ENCODE measurements at places on chromosomes 5 and 9.

DNA sequence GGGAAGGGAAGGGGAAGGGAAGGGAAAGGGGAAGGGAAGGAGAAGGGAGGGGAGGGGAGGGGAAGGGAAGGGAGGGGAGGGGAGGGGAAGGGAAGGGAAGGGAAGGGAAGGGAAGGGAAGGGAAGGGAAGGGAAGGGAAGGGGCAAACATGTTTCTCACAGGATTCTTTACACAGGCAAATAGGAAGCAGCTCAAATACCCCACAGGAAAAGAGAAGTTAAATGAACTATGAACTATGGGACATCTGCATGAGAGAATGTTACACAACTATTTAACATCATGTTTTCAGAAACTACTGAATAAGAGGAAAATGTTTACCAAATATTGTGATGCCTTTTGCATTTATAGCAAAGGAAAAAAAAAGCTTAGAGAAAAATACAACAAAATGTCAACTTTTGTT lies 125.4 kb upstream of the SLC30A5 start:
- DNase-seq, result no peak

- DNase-seq, result no peak
These were observed 1.3 kb downstream of the GABBR2 start for GRCh38 chr9:98707166-98708102.

- DNase-seq, result no peak
These were observed 58.5 kb upstream of the CLINT1 start for GRCh38 chr5:157917491-157917890.

GRCh38 chr5:96733771-96734500 lies 71.8 kb downstream of the CAST start:
- DNase-seq, result no peak

DNA sequence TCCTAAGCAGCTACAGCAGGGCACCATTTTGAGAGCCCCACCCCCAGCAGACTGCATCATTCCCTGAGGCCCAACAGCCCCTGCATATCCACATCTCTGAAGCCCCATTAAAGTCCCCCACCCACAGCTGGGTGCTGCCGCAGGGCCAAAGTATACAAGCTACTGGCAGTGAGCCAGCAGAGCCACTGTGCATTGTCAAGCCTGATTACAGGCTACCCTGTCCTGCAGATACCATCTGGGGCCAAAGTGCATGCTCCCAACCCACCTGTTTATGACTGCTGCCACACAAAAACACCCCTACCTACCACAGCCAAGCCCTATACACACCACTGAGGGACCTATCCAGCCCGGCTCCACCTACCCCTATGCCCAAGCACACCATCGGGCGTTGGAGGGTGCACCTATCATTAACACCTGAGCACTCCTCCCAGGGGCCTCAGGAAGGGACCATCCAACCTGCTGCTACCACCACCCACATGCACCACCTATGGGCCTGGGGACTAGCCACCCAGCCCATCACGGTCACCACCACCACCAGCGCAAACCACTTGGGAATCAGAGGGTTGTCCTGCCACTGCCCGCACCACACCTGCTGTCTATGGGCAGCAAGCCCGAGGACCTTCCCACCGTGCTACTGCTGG lies 105.0 kb downstream of the PLPP1 start:
- no peak for DNase-seq

- no peak for DNase-seq
These were observed 764.1 kb upstream of the ARRDC3 start for GRCh38 chr5:92147266-92147665.

- no peak for DNase-seq
These were observed 28.7 kb downstream of the BICD2 start for GRCh38 chr9:92735636-92736562.

DNA sequence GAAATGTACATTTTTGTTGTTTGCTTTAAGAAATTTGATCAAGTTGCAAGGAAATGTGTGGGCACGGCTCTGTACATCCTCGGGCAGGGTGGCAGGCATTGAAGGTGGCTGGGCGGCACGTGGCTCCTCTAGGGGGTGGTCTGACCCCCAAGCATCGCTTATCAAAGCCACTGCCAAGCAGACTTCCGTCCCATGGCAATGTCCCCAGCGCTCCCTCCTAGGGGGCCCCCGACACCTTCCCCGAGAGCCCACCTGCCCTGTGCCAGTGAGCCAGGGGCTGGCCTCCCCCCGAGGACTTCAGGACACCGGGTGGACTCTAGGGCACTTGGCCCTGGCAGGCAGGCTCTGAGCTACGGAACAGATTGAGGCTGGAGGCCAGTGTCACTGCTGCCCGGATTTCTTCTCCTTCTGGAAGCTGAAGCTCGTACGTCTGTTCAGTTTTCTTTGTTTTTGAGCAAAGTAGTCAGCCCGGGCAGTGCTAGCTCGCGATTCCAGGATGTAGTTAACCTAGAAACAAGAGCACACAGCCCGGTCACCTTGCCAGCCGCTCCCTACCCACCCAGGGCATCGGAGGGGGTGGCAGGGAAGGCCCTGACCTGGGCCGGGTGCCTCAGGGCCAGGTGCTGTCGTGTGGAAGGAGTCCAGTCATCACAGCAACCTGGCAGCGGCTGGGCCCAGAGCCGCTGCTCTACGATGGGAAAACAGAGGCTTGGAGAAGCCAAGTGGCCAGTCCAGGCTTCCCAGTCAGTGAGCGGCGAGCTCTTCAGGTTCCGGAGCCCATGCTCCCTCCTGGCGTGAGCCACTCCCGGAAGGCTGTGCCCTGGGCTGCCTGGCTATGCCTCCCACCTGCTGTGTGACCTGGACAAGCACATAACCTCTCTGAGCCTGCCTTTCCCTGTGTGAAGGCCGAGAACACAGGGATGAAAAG lies 177.1 kb downstream of the GAPVD1 start:
- DNase-seq, result no peak

- no peak for DNase-seq
These were observed 289.4 kb downstream of the ADAMTS6 start for GRCh38 chr5:65192331-65192730.

GRCh38 chr5:76861612-76862011 lies 11.8 kb downstream of the S100Z start:
- DNase-seq, result no peak

- DNase-seq, result no peak
These were observed 5.6 kb downstream of the ENHO start for GRCh38 chr9:34517185-34517584.

DNA sequence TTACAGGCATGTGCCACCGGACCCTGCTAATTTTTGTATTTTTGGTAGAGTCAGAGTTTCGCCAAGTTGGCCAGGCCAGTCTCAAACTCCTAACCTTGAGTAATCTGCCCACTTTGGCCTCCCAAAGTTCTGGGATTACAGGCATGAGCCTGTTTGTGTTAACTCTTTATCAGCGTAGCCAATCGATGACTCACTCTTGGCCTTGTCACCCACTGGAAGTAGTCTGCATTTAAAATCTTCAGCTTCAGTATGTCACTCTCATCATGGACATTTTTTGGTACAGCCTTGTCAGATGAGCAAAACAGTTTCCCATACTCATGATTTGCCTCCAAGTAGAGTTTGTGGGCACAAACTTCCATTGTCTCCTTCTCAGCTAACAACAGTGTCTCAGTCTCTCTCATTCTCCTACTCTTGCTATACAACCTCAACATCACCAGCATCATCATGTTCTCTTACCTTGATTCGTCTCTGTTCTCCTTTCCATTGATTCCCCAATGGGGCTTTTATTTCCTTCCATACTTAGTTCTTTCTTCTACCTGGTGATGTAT lies 22.5 kb downstream of the MUSK start:
- DNase-seq, result no peak

GRCh38 chr9:112890106-112891081 lies at the start of gene SLC46A2:
TSS of gene SLC46A2 (minus strand) at chr9:112890876. CDS start at chr9:112890681, 195 bp downstream.
- DNase-seq, result no peak

- DNase-seq, result no peak
These were observed 7.4 kb downstream of the KIF12 start for GRCh38 chr9:114091711-114092110.

GRCh38 chr5:145471831-145472612 lies 363.1 kb downstream of the PRELID2 start:
- DNase-seq, result no peak

DNA sequence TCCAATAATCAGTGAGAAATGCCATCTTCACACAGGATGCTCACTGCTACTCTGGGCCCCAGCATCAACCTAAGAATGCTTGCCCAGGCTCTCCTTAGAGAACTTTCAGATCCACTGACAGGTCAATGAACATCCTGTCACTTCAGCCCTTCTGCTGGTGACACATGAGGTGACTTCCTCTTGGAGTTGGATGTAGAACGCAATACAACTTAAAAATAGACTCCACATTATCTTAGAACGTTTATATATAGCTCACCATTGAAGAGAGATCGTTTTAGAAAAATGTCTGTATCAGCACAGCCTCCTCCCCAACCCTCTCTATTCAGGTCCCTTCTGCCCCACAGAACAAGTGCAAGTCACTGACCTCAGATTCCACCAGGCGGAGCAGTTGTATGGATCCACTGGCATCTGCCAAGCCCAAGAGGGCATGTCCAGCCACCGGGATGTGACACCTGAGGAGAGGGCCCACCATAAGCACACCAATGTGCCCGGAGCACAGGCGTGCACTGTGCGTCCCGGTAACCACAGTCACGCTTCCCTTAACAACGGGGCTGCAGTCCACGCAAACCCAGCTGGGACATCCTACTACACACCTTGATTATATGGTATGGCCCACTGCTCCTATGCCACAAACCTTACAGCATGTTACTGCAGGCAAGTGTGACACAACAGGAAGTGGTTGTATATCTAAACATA lies 2.9 kb downstream of the DPH7 start:
- no peak for DNase-seq

- no peak for DNase-seq
These were observed 251.8 kb upstream of the DMRT1 start for GRCh38 chr9:589723-590122.

- no peak for DNase-seq
These were observed 405.9 kb upstream of the DAP start for GRCh38 chr5:11166923-11167322.

GRCh38 chr5:136686192-136686872 lies 321.0 kb upstream of the TRPC7 start:
- DNase-seq, result no peak

GRCh38 chr9:27412963-27413362 lies 111.1 kb upstream of the IFNK start:
- no peak for DNase-seq

- no peak for DNase-seq
These were observed 393.8 kb downstream of the EBF1 start for GRCh38 chr5:158705901-158706300.

GRCh38 chr5:54621709-54622108 lies 104.2 kb downstream of the SNX18 start:
- no peak for DNase-seq

DNA sequence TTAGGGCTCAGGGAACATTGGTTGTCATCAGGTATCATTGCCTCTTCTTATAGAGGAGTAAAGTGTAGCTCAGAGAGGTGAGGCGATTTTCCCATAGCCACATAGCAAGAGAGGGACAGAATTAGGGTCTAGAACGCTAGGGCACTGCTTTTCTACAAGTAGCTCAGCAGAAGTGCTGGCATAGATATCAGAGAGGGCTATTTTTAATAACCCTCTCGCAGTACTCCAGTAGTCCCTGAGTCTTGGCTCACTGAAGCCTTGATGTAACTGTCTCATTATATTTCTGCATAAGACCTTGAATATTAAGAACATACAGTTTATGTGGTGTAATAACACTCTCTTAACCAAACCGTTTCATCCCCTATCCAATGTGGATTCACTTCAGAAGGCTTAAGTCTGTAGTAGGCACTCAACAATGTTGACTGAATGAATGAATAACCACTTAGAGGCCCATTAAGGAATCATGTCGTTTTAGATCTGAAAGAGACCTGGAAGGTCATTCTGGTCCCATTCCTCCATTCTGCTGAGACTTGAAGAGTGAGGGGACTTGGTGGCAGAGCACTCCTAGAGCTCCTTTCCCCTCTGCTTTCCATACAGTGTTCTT lies 4.7 kb upstream of the FRMPD1 start:
- DNase-seq, result no peak

GRCh38 chr5:57348376-57349140 lies 134.1 kb downstream of the ACTBL2 start:
- no peak for DNase-seq

DNA sequence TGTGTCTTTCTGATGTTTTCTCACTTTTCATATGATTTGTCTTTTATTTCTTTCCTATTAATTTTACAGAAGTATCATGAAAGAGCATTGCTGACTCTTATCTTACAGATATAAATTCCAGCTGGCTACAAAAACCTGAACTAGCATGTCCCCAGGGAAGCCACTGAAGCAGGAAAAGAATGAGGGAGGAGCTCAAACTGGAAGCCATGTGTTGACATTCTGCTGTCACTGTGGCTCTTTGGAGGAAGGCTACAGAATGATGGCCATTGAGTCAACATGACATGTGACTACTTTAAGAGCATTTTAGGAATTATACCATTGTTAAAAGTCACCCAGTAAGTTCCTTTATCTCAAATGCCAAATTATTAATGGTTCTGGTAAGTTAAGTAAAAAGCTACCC lies 638.3 kb upstream of the DMAC1 start:
- no peak for DNase-seq
